ENCODE measurements at places on chromosomes 16 and 17.

DNA sequence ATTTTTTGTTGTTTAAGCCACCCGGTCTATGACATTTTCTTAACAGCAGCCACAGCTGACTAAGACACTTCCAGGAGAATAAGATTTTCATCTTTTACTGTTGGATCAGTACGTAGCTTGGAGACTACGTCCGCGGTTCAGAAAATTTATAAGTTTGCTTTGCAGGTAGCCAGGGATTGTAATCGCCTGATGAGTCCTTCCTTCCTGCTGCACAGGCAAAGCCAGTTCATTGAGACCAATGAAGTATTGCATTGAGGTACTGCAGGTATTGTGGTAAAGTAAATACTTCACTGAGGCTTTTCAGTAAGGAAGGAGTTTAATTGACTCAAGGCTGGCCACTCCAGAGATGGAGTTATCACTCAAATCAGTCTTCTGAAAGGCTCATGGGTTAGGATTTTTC lies 269.4 kb upstream of the ELAC2 start:
- no peak for DNase-seq

DNA sequence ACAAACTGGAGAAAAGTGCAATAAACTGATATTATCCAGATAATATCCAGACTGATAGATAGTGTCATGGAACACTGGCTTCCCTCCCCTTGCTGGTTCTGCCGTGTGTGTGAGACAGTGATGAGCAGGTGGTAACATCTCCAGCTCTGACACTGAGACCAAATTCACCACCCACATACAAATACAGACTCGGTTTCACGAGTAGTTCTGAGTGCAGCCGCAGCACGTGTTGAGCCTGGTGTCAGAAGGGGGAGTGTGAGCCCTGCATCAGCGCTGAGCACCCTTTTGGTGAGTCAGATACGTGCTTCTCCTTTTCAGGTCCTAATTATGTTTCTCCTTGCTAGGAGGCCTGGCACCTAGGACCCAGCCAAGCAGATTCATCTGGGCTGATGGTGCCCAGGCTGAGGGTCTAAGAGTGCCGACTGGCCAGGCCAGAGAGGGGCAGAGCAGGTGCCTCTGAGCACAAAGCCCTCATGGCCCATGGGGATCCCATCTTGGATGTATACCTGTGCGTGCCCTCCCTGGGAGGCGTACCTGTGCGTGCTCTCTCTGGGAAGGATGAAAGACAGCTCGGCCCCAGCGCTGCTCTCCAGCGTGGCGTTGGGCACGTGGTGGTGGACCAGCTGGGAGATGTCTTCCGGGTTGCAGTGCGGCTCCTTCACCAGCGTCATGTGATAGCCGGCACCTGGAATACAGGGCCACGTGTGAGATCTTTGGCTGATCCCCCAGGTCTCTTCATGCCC lies 27.3 kb upstream of the RNPS1 start:
- DNase-seq = peak; percentile 5

DNA sequence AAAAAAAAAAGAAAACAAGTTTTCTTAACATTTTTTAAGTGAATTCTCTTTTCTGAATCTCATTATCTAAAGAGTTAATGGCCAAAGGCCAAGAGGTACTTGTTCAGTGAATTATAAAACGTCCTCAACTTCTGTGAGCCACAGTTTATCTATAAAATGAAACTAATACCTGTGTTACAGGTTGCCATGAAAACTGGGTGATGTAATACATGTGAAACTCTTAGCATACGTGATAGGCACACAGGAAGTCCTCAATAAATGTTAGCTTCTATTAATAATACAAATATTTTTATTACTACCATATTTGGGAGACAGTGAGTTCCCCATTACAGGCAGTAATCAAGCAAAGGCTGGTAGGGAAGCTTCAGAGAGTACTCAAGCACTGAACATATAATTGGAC lies 13.5 kb upstream of the INPP5K start:
- DNase-seq = no peak

DNA sequence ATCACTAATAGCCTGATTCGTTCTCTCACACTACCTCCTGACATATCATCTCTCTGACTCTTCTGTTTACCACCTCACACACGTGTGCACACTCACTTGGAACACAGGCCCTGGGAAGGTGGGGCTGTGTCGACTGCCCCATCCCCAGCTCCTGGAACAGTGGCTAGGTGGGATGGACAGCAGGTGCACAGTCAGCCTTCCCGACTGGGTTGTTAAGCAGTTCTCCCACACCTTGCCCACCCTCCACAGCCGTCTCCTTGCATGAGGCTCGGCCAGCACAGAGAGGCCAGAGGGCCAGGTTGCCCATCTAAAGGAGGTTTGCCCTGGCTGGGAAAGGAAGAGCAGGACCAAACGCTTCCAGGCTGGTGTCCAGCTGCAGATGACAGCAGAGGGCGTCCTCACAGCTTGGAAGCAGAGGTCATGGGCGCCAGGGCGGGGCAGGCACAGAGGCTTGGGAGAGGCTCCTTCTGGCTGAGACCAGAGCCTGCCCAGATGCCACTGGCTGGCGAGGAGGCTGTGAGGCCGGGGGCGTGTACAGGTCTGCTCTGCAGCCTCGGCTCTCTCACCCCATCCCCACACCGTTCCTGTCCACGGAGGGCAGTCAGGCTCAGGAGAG lies 92.8 kb downstream of the AMFR start:
- peak; percentile 47 for DNase-seq

DNA sequence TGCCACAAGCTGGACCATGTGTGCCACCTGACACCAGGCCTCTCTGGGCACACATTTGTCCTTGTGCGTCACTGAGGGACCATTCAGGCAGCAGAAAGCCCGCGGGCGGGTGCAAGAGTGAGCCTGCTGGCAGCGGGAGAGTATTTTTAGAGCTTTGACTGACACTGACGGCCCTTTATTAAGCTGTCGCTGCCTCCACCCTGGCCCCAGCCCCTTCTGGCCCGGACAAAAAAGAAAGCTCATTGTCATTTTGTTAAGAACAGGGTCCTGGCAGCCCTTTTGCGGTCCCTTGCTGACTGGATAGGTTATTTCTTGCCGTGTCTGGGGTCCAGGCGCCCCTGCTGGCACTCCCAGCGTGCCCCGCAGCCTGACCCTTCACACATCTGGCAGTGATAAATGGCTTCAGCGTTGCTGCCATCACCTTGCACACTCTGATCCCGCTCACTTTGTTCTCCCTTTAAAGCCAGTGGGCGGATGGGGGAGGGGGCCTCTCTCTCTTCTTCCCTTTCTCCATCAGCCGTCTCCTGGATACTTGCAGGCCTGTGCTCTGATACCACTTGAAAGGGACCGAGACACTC lies 78.4 kb upstream of the NKD1 start:
- no peak for DNase-seq

GRCh38 chr17:2904135-2904534 lies 107.9 kb downstream of the RAP1GAP2 start:
- DNase-seq = no peak

DNA sequence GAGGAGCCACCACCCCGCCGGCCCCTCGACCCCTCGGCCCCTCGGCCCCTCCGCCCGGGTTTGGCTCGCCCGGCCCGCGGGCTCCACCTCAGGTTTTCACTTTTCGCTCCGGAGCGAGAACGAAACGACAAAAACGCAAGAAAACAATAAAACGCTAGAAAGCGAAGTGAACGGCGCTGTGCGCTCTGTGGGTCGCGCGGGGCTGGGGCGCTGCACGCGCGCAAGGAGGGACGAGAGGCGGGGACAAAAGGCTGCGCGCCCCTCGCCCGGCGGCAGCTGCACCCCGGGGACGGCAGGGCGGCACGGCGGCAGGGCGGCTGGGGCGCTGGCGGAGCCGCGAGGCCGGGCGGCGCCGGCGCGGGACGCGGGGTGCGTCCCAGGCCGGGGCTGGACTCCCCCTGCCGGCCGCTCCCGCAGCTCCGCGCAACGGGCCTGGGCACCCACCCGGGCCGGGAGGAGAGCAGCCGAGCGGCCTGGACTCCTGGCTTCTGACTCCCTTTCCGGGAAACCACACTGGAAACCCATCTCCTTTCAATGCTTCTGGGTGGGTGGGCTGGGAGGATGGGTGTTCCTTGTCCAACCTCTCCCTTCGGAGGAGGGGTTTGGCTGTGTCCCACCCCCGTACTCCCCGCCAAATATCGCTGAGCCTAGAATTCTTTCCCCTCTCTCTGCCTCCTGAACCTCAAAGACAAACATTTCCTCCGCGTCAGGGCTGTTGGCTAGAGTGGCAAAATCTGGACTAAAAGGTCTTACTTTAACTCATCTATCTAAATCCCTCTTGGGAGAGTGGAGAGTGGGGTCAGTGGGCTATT lies 9.9 kb downstream of the TBX2 start:
- peak; percentile 87 for DNase-seq

GRCh38 chr16:71867939-71868338 lies 16.0 kb downstream of the ZNF821 start:
- no peak for DNase-seq

DNA sequence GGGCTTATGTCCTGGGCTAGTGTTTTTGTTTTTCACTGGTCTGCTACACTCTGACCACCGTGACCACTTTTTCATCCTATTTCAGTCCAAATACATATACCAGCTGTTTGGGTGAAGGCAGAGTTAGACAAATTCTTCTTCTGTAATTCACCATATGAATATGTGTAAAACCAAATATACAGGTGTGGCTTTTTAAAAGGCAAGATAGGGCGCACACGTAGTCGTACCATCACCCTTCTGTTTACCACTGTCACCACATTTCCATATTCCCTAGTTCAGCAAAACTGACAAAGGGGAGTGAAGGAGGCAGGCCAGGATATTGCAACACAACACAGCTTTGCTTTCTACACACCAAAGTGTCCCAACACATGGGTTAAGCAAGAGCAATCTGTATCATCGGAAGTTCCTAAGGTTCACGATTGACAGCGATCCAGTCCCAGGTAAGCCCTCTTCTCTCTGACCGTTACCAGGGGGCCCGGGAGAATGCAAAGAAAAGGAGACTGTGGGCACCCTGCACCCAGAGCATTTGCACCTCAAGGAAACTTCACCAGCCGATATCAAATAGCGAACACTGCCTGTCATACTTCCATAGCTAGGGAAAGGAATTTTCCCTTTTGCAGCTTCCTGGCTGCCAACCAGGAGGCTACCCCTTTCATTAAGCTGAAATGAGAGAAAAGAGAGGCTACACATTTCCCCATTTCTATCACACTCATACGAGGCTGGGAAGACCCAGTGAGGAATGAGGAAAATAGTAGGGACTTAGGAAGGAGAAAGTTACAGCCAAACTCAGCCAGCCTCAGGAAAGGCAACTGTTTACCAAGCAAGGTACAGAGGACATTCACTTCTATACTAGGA lies 23.1 kb downstream of the CREBBP start:
- peak; percentile 92 for DNase-seq

- DNase-seq = peak; percentile 34
Measured at GRCh38 chr17:69997332-69997731, 77.7 kb upstream of the KCNJ16 start.

DNA sequence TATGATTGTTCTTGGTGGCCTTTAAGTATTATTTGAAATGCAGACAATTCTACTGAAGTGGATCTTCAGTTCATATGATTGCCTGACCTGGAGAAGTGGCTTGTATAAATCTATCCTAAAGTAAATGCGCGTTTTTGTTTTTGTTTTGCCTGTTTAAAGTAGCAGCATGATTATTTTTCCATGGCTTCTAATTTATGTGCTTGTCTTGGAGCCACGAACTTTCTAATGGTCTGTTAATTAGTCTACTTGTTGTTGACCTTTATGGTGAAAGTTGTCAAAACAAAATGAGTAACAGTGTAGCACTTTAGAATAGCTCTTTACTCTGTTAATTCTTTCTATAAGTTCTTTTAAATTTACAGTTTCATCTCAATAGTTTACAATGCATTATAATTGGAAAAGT lies 1.7 kb downstream of the PRKAR1A start:
- DNase-seq = no peak

GRCh38 chr17:52148288-52148968 lies 10.1 kb downstream of the CA10 start:
- no peak for DNase-seq

DNA sequence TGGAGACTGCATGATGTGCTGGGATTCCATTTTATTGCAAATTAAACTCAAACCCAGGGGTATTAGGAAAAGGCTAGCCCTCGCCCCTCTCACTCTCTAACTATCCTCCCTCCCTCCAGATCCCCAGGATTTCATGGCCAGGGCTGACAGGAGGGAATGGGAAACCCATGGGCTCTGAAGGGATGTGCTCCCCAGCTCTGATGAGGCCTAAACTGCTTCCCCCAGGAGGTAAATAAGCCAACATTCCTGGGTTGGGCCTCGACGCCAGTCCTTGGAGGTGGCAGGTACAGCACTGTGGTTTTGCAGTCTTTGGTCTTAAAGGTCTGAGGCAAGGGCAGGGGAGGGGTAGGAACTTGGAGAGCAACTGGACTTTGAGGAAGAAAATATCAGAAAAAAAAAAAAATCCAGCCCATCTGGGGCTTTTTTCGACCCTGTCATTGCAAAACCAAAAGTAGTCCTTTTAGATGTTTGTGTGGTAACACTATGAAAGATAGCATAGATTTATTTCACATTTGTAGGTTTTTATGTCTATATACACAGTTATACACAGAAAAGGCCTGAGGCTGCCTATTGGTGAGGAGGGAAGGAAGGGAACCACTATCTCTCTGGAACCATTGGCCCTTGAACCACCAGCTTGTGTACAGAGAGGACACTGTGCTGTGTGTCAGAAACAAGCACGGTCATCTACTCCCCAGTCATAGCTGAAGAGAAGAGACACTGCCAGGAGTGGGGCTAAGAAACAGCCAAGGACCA lies 12.0 kb downstream of the C17orf113 start:
- no peak for DNase-seq

DNA sequence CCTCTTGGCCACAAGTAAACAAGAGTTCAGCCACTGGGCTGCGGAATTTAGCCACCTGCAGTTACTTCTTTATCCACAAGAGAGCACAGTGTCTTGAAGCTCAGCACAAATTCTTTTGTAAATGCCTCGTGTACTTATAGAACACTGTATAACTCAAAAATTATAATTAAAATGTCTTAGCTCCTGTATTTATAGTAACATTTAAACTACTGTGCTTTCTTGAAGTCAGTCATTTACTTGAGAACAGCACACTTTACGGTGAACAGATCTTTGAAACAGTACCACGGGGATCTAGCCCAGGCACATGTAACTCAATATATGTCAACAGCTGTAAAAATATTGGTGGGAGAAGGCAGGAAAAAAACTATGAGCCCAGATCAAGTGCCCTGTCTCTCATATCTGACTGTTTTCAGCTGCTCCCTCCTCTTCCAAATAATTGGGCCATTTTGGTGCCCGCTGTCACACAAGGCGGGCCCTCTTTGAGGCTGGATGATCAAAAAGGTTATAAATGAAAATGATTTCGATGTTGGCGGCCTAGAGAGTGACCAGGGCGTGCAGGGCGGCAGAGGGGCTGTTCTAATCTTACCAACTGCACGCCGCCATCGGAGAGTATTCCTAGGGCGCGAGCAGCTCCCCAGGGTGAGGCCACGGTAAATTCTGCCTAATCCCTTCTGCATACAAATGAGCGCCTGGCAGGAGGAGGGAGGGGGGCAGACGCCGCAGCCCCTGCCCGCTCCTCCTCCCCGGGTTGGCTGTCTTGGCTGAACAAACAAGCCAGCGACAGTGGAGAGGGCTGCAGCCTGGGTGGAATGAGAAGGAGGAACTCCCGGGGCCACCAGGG lies 183.2 kb downstream of the C16orf78 start:
- peak; percentile 10 for DNase-seq

GRCh38 chr17:57448759-57449283 lies 192.5 kb downstream of the MSI2 start:
- no peak for DNase-seq

GRCh38 chr17:45789874-45790273 lies 5.8 kb downstream of the CRHR1 start:
- peak; percentile 49 for DNase-seq

Measured in suppressor macrophage (primary cell).